CD4-positive, alpha-beta T cell treated with Interleukin-15 for 4 hours (primary cell): ENCODE measurements at places on chromosomes 2 and 18.

DNA sequence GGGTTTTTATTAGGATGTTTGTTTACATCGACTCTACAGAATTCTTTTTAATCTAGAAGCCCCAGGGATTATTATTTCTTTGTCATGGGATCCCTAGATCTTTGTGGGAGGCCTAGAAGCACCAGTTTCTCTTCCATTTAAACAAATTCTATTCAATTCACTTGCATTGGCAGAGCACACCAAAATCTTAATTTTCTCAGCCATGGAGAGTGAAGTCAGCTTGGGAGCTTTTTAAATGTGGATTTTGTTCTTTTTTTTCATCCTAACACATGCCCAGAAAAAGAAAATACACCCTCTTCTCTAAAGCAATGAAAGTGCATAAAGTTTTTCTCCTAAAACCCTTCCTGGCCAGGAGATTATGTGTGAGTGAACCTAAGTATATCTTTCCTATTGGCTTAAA is 38.5 kb downstream of the CDCA7 start:
- DNase-seq: no peak

GRCh38 chr2:75844651-75845050 is 133.9 kb upstream of the GCFC2 start:
- no peak for DNase-seq

GRCh38 chr2:204576362-204576979 is 31.2 kb downstream of the PARD3B start:
- no peak for DNase-seq

DNA sequence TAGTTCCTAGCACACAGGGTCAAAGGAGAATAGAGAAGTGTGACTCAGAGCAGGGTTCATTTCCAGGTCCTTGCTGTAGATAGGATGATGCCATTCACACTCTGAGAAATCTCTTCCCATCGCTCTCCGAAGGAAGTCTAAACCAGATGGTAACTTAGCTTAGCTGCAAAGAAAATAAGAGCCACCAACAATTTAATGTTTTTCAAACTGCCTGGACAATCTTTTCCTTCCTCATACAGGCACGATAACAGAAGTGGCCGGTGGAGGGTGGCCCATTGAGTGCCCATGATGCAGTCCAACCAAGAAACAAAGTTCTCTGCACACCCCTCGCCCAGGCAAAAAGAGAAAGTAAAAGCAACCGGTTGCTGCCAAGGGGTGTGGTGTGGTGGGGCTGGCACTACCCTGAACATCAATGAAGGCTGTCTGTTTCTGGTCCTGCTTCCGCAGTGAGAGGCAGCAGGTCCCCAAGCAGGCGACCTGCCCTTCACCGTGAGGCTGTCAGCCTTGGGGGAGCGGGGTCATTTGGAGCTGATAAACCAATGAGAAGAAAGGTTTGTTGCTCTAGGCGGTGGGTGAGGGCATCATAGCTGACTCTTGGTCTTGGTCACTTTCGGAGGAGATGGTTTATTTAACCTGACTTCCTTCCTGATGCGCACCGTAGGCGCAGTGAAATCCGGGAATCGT is 105.6 kb upstream of the CD302 start:
- peak; percentile 66 for DNase-seq

DNA sequence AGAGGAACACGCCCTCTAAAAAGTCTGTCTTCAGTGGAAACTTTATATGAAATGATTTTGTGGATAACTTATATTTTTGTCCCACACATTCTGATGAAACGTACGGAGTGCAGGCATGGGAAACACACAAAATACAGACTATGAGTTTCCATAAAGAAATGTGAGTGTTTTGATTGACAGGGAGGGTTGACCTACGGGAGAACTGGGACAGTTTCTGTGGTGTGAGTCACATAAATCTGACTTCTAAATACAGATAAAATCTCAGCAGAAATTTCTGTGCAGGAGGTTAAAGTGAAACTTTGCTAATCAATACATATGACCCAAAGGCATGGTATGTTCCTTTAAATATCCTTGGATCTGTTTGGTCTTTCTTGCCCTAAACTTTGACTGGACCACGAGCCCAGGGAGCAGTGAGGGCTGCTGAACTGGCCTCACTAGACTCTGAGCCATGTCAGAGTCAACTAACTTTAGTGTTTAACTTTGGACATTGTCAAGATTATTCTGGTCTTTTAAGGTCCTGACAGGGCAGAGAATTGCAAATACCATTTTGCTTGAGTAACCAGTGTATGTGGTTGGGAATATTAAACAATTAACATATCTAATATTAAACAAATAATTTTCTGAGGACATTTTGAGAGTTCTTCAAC is 206.9 kb upstream of the LYPD1 start:
- no peak for DNase-seq

GRCh38 chr2:64766841-64767669 is 113.3 kb upstream of the SERTAD2 start:
- DNase-seq: peak; percentile 46

- no peak for DNase-seq
Observed at GRCh38 chr18:50675043-50675442, 115.2 kb downstream of the MAPK4 start.

GRCh38 chr2:98454500-98455235 is 10.0 kb downstream of the INPP4A start:
- no peak for DNase-seq

GRCh38 chr2:169362118-169362893 is at the start of gene LRP2:
LRP2 (minus strand) TSS chr2:169362534; CDS start chr2:169362399, 135 bp downstream.
- DNase-seq: no peak

- DNase-seq: no peak
Observed at GRCh38 chr2:174122185-174122584, 126.1 kb downstream of the OLA1 start.

DNA sequence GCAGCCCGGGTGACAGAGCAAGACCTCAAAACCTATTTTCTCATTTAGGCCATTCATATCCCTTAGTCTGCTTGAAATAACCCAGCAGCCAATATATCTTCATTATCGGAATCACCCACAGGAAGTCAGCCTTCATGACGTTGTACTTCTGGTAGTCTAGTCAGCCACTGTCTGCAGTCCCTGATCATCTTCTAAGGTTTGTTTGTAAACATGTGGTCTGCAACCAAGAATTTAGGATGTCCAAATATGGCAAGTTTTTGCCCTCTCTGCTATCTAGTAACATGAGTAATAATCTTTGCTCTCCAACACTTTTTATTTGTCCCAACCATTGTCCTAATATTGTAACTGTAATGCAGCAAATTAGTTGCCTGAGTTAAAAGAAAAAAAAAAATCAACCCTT is 92.5 kb downstream of the PRPF40A start:
- DNase-seq: no peak

GRCh38 chr18:4842287-4842686 is 354.8 kb downstream of the AKAIN1 start:
- no peak for DNase-seq

DNA sequence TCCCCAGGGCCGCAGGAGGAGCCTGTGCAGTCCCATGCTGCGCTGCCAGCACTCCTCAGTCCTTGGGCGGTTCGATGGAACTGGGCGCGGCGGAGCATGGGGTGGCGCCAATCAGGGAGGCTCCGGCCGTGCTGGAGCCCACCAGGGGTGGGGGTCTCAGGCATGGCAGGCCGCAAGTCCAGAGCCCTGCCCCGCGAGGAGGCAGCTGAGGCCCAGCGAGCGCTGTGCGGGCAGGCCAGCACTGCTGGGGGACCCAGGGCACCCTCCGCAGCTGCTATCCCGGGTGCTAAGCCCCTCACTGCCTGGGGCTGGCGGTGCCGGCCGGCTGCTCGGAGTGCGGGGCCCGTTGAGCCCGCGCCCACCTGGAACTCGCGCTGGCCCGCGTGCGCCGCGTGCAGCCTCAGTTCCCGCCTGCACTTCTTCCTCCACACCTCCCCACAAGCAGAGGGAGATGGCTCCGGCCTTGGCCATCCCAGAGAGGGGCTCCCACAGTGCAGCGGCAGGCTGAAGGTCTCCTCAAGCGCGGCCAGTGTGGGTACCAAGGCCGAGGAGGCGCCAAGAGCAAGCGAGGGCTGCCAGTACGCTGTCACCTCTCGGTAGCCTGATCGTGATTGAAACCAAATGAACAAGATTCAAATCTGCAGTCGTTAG is 22.8 kb upstream of the GALM start:
- DNase-seq: no peak

- DNase-seq: no peak
Observed at GRCh38 chr2:226693521-226693920, 106.1 kb downstream of the IRS1 start.

GRCh38 chr2:215034154-215034553 is 104.3 kb downstream of the ABCA12 start:
- no peak for DNase-seq

DNA sequence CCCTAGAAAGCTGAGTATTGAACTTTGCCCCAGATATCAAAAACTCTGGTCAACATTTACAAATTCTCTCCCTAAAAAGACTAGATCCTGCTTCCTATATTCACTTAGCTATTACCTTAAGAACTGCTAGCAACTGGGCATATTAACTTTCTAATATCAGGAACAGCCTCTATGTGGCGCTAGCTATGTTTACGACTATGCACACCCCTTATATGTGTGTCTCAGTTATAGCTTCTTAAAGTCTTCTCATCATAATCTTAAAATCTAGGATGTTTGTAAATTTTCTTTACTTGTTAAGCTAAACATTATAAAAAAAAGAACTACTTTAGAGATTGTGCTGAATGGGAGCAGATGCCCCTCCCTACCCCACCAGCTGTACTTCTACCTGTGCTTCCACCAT is 1.7 kb upstream of the STAMBP start:
- peak; percentile 28 for DNase-seq

DNA sequence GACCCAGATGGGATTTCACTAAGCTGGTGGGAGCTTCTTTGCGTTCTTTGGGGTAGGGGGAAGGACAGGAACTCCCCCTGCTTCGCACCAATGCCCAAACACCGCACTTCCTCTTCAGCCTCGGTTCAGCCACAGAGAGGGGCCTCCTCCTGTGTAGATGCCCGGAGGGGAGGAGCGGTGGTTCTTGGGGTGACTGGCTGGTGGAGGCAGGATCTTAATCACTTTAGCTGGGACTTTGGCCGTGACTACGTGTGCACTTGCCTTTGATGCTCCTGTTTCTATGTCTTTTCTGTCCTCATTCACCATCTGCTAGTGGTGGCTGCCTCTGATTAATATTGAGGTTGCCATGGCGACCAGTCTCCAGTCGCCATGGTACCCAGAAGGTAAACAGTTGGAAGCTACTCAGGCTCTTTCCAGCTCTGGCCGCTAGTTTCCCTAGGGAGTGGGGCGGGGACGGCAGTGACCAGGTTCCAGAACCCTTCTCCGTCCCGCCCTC is 1.9 kb downstream of the CNGA3 start:
- DNase-seq: no peak

GRCh38 chr2:215573496-215573895 is 137.6 kb upstream of the FN1 start:
- DNase-seq: no peak

GRCh38 chr2:149490296-149490695 is 97.3 kb downstream of the MMADHC start:
- DNase-seq: no peak

DNA sequence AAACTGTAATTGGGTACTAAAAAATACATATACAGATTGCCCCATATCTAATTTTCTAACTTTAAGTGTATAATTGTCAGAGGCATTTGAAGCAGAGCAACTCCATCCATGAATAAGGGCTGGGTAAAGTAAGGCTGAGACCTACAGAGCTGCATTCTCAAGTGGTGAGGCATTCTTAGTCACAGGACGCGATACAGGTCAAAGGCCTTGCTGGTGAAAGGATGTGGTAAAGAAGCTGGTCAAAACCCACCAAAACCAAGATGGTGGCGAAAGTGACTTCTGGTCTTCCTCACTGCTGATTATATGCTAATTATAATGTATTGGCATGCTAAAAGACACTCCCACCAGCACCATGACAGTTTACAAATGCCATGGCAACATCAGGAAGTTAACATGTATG is 50.0 kb downstream of the SLC8A1 start:
- no peak for DNase-seq

GRCh38 chr18:48644029-48644428 is 105.2 kb downstream of the CTIF start:
- no peak for DNase-seq

GRCh38 chr18:12361770-12362378 is 15.2 kb downstream of the AFG3L2 start:
- no peak for DNase-seq

GRCh38 chr2:96330407-96330806 is 5.2 kb upstream of the NCAPH start:
- no peak for DNase-seq

DNA sequence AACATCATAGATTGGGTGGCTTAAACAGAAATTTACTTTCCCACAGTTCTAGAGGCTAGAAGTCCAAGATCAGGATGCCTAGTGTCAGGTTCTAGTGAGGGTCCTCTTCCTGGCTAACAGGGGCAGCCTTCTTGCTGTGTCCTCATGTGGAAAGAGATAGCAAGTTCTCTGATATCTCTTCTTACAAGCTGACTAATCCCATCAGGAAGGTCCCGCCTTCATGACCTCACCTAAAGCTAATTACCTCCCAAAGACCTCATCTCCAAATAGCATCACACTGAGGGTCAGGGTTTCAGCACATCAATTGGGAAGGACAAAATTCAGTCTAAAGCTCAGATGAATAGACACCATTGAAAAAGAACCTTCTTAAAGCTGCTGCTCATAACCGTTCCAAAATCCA is 22.9 kb downstream of the ACVR1 start:
- DNase-seq: no peak

GRCh38 chr2:145265244-145265643 is 745.3 kb upstream of the ZEB2 start:
- no peak for DNase-seq

GRCh38 chr2:172967036-172967982 is 108.3 kb upstream of the MAP3K20 start:
- no peak for DNase-seq

GRCh38 chr18:76948345-76948744 is 126.0 kb downstream of the ZNF236 start:
- peak; percentile 3 for DNase-seq

GRCh38 chr2:218060950-218061660 is 7.9 kb upstream of the RUFY4 start:
- no peak for DNase-seq

DNA sequence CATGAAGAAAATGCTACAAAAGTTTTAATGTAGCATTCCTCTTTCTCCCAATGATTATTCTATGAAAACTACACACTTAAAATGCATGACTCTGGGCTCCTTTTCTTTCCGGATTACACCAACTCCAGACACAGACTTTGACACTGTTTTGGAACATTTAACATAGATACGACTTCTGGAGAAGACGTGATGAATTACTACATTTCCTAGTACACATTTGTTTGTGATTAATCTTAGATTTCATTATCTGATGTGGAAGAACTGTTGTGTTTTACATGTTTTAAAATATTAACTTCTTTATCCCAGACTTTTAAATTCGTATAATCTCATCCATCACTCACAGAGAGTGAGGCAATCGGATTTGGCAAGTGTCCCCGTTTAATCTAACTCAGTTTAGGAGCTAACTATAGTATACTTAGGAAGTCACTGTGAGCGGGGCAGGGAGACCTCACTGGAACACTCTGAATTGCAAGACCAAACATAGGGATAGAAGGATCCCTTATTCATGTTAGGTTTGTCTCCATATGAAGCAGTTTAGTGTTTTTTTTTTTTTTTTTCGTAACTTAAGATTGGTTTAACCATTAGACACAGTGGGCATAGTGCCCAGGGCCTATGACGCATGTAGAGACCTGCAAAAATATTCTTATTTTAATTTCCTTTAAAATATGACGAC is 66.7 kb downstream of the PDE1A start:
- no peak for DNase-seq

- no peak for DNase-seq
Observed at GRCh38 chr2:17309741-17310339, 208.4 kb downstream of the RAD51AP2 start.

- no peak for DNase-seq
Observed at GRCh38 chr2:5691221-5691984, 781 bp upstream of the SOX11 start.
